ENCODE measurements at places on chromosomes 2 and 18. TPM values are rescaled to one million over a fixed set of nuclear protein-coding genes. Genes with fewer than 3 reads are reported as not detected.

The RND3 gene
- polyA plus RNA-seq: 49.9 TPM

The NAT8 gene
- 18.6 TPM for polyA plus RNA-seq

The NTSR2 gene
- not detected for polyA plus RNA-seq

The KCNJ13 gene
- polyA plus RNA-seq: 3.3 TPM

The MYO7B gene
- polyA plus RNA-seq: 22.8 TPM

The CPLX4 gene
- polyA plus RNA-seq: 0.13 TPM

The CABLES1 gene
- 24.8 TPM for polyA plus RNA-seq

The TGIF1 gene
- 81.9 TPM for polyA plus RNA-seq

The FER1L5 gene
- polyA plus RNA-seq: 1.9 TPM

The ALLC gene
- polyA plus RNA-seq: 0.13 TPM

The MC2R gene
- not detected for polyA plus RNA-seq

The LAMA1 gene
- polyA plus RNA-seq: 95.7 TPM

The AFF3 gene
- polyA plus RNA-seq: 26.6 TPM

The KCNG3 gene
- 1.1 TPM for polyA plus RNA-seq

The PLCL1 gene
- 16.8 TPM for polyA plus RNA-seq
